ENCODE measurements at places on chromosomes 6 and 20.

DNA sequence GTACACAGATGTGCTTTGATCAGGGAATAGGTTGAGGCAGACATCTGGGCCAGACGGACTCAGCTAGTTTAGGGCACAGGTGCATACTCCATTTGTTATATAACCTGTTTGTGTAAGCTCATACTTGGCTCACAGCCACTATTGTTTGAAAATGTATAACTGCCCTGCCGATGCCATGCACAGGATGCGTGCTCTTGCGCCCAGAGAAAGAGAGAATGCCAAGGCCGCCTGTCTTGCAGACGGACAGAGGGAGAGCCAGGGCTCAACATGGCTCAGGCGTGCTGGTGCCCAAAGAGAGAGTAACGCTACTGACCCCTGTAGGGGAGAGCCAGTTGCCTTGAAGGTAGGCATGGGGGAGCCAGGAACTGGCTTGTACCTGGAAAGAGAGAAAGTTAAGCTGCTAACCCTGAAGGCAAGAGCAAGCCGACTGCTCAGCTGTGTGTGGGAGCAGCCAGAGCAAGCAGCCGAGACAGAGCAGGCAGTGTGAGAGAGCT, 57.7 kb downstream of the FAM229B start:
- DNase-seq: no peak

GRCh38 chr20:57502336-57502700, 22.6 kb downstream of the CTCFL start:
- no peak for DNase-seq

- no peak for DNase-seq
These were observed 29.4 kb downstream of the NR2E1 start for GRCh38 chr6:108195209-108195608.

- DNase-seq: no peak
These were observed 589.8 kb downstream of the RNF144B start for GRCh38 chr6:18976966-18977365.

GRCh38 chr6:6620766-6621425, 32.4 kb downstream of the LY86 start:
- no peak for DNase-seq

GRCh38 chr6:35046862-35047261, 94.3 kb downstream of the TCP11 start:
- no peak for DNase-seq

GRCh38 chr6:34276881-34277762, 28.3 kb upstream of the SMIM29 start:
- DNase-seq: no peak

DNA sequence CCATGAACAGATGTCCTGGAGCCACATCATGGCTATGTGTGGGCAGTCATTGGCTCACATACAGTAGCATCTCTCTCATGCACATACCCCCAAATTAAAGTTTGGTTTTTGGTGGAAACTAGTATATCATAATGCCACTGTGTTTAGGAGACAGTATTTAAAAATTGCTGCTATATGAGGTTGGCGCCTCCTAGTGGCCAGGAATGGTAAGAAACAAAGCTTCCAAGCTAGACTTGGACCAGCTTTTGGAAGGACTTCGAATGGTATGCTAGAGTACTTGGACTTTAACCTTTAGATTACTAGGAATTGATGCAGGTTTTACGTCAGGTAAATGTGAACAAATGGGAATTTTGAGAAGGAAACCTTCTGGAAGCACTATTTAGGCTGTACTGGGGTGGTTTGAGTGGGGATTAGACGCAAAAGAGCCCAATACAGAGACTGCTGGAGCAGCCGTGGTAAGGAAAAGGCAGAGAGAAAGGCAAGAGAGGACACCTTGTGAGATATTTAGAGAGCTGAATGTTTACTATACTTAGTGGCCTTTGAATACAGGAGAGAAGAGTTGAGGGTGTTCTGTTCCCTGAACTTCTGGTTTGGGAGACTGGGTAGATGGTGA, 23.8 kb downstream of the PRSS35 start:
- peak; percentile 12 for DNase-seq

DNA sequence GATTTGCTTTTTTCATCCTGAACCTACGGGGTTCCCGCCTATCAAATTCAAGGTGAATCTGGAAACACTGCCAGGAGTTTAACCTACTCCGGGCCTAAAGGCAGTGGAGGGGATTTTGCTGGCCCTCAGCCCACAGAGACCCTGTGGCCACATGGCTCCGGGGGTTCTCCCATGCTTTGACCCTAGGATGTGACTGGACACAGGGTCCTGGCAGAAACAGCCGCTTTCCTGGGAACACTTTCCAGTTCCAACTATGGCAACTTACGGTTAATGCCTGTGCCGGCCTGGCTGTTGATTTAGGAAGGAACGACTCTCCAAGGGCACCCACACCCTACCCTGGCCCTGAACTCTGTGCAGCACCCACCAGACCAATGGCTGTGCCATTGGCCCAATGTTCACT, 141.7 kb upstream of the RPS6KA2 start:
- DNase-seq: no peak

- no peak for DNase-seq
These were observed 89.7 kb downstream of the SYNJ2 start for GRCh38 chr6:158071121-158072082.

DNA sequence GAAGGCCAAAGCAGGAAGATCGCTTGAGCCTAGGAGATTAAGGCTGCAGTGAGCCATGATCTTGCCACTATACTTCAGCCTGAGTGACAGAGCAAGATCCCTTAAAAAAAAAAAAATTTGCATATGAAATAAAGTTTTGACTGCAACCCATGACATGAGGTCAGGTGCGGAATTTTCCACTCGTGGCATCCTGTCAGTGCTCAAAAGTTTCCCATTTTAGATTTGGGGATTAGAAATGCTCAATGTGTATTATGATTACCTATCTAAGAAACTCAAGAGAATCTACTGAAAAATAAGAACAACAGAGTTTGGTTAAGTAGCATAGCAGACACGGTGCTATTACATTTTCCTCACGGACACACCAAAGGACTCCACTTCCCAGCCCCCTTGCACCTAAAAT, 11.7 kb downstream of the SLC23A2 start:
- peak; percentile 31 for DNase-seq

DNA sequence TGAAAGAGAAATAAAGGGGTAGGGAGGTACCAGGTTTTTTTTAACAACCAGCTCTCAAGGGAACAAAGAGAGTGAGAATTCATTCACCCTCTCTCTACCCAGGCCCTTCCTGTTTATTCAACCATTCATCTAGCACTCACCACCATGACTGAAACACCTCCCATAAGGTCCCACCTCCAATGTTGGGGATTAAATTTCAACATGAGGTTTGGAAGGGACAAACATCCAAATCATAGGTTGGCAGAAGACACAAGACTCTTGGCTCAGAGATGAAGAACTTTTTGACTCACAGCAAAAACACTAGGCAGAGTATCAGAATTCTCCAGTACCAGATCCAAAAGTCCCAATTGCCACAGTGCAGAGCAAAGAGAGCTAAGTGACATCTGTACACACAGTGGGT, 186.3 kb downstream of the EDN1 start:
- no peak for DNase-seq

- DNase-seq: no peak
These were observed 14.8 kb downstream of the PMEPA1 start for GRCh38 chr20:57695012-57695411.

GRCh38 chr6:13697857-13698256, 13.8 kb downstream of the RANBP9 start:
- no peak for DNase-seq

- DNase-seq: peak; percentile 9
These were observed 42.8 kb downstream of the GPR6 start for GRCh38 chr6:110020888-110021287.

DNA sequence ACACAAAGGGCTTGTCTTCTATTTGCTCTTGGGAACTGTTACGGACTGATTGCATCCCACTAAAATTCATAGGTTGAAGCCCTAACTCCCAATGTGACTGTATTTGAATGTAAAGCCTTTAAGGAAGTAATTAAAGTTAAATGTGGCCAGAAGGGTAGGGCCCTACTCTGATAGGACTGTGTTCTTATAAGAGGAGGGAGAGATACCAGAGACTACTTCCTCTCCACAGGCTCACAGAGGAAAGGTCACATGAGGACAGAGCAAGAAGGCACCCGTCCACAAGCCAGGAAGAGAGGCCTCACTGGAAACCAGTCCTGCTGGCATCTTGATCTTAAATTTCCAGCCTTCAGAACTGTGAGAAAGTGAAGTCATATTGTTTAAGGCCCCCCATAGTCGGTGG, 211.9 kb downstream of the CDH26 start:
- no peak for DNase-seq

GRCh38 chr20:50996901-50997865, 25.7 kb downstream of the KCNG1 start:
- no peak for DNase-seq

- DNase-seq: no peak
These were observed 28.7 kb downstream of the TPX2 start for GRCh38 chr20:31767805-31768204.

DNA sequence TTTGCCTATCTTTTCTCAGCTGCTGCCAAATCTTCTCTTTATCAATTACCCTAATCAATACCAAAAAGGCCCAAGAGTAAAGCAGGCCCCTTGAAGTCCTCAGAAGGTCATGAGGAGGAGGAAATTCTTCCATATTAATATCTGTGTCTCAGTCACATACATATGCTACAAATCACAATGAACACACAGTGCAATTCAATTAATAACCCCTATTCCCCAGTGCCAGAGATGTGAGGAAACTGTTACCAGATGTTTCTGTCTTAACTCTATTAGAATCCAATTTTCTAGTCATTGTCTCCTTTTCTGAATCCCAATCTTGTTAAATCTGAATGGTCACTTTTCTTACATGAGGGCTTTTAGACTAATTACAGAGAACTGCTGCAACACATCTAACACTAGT, 45.9 kb upstream of the SLC2A12 start:
- no peak for DNase-seq

- DNase-seq: no peak
These were observed 269.1 kb downstream of the CD83 start for GRCh38 chr6:14386668-14387067.

DNA sequence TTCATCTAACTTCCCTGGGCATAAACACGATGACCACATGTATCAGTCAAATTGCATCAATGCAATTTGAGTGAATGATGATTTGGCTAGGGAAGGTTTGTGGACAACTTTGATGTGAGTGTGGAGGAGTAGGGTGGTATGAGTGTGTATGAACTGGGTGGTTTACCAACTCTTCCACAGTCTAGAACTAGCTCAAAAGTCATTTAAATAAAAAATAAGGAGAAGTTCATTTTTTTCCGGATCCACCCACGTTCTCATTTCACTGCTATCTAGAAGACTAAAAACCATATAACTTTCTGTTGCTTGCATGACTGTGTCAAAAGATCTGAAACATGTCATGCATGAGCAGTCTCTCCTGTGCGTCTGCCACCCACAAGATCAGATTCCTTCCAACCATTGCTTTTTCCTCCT, 23.6 kb downstream of the SLC35D3 start:
- DNase-seq: no peak

GRCh38 chr6:5506597-5506996, 245.3 kb downstream of the FARS2 start:
- DNase-seq: no peak

GRCh38 chr20:63739130-63740069, at the start of gene SLC2A4RG:
Gene SLC2A4RG (plus strand): TSS chr20:63739776. CDS start chr20:63739913, 137 bp downstream.
- peak; percentile 76 for DNase-seq

- no peak for DNase-seq
These were observed 120.5 kb upstream of the ENPP5 start for GRCh38 chr6:46291275-46291633.

- no peak for DNase-seq
These were observed 32.4 kb upstream of the RPP40 start for GRCh38 chr6:5036269-5036668.

GRCh38 chr20:5143851-5144250, 17.0 kb downstream of the CDS2 start:
- no peak for DNase-seq

- DNase-seq: no peak
These were observed 74.0 kb upstream of the SAMD5 start for GRCh38 chr6:147434516-147434915.

GRCh38 chr6:137724495-137725211, 142.4 kb upstream of the TNFAIP3 start:
- DNase-seq: no peak

DNA sequence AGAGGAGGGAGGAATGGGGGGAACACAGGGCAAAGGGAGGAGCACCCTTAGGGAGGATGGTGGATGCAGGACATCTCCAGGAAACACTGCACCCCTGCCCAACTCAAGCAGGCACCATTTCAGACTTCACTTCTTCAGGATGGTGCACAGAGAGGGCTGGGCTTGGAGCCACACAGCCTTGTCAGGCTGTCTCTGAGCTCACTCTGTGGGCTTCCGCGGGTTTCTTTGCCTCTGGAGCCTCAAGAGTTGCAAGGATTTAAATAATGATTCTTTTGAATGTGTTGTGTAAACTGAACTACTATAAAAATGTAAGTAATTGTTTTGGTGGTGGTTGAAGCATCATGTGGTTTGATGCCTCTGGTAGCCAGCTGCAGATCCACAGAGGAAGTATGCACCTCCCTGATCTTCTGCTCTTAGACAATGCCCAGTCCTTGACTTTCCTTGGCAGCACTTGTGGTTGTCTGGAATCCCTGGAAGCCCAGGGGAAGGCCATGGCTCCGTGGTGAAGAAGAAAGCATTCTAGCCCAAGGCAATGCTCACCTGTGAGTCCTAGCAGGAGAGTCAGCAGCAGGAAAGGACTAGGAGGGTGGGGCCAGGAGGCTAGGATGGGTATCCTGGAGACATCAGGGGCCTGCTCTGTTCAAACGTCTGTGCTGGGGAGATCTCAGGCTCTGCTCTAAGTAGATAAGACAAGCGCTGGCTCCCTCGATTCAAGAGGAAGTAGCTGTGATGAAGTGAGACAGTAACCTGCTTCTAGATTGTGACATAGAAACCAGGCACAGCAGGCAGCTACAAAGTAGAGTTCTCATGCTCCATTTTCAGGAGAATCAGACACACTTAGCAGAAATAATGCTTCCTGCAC, 50.2 kb upstream of the SIRPG start:
- no peak for DNase-seq

Measured in activated naive CD8-positive, alpha-beta T cell treated with anti-CD3 and anti-CD28 coated beads for 36 hours (primary cell).